K562 (cell line): ENCODE measurements at places on chromosomes 3 and 15.
A peak's percentile ranks its signal among the peaks of the same experiment; 100 is the strongest.

DNA sequence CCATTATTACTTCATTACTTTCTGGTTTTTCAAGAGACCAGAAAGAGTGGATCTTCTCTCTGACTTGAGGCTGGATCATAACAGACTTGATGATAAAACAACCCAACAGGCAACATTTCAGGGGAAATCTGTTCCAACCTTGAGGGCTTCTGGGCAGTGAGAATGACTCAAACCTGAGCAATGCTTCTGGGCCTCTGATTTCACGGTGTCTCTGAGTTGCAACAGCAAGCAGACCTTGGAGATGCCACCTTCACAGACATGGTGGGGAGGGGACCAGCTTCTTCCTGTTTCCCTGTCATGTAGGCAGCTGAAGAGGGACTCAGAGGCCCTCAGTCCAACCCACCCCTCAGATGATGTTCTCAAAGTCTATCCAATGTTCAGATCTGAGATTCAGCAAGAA, 104.0 kb downstream of the ABHD5 start:
- DNase-seq: no peak

DNA sequence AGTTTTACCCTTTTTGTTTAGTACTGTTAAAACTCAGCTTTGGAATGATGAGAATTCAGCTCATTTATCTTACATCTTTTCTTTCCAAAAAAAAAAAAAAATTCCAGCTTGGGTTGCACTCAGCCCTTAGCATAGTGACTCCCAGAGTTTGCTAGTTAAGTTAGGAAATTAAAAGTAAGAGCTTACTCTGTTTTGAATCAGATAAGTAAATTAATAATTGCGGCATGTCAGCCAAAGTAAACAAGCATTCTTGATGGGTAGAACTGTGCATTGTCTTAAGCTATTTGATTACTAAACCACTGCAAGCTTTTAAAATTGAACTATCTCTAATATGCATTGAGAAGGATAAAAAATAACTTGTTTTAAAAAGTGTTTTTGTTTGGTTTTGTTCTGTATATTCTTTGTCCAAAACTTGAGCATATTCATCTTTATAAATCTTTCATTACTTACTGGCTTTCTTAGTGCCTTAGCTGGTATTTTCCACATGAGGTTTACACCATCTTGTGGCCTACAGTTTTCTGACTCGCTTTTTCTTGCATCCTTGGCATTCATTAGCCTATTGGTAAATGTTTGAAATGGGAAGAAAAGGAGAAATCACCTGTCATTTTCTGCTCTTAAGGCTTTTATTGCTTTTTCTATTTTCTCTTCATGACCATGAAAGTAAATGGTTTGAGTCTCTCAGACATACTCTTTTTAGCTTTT, 107.6 kb downstream of the FILIP1L start:
- no peak for DNase-seq

- peak; percentile 45 for DNase-seq
Measured at GRCh38 chr3:133455960-133456359, 56.1 kb downstream of the BFSP2 start.

GRCh38 chr3:41045491-41045890, 153.8 kb upstream of the CTNNB1 start:
- no peak for DNase-seq

DNA sequence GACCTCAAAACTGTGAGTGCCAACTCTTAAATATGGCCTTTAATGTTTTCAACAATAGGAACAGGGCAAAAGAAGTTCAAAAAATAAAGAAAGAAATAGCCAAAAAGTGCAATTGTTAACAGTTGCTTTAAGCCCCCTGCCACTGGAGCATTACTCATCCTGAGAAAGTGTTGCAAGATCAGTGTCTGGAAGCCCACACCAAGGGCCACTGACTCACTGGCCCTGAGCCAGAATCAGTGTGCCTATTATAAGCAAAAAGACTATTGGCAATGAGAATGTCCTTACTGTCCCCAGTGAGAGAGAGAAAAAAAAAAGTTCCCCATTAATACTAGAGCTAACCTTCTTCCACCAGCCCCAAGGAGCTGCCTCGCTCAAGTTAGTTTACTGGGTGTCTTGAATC, 480.1 kb upstream of the ZNF385D start:
- DNase-seq: no peak

GRCh38 chr15:56913670-56914069, 4.8 kb upstream of the TCF12 start:
- DNase-seq: no peak

- DNase-seq: no peak
Measured at GRCh38 chr15:29003840-29004233, 118.1 kb downstream of the APBA2 start.

DNA sequence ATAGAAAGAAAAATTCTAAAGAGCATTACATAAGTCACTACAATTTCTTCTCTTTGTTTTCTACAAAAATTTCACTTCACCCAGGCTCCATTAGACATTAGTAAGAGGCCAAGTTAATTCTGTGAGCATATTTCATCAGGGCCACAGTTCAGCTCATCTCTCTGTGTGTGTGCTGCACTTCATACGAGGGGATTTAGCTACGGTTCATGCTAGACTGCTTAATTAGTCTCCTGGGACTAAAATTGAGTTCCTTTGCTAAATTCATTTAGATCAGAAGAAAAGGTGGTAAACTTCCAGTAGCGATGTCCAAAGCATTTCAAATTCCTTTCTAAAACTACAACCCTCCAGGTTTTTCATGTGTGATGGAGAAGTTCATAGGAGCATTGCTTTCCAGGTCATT, 83.1 kb upstream of the SETMAR start:
- no peak for DNase-seq

DNA sequence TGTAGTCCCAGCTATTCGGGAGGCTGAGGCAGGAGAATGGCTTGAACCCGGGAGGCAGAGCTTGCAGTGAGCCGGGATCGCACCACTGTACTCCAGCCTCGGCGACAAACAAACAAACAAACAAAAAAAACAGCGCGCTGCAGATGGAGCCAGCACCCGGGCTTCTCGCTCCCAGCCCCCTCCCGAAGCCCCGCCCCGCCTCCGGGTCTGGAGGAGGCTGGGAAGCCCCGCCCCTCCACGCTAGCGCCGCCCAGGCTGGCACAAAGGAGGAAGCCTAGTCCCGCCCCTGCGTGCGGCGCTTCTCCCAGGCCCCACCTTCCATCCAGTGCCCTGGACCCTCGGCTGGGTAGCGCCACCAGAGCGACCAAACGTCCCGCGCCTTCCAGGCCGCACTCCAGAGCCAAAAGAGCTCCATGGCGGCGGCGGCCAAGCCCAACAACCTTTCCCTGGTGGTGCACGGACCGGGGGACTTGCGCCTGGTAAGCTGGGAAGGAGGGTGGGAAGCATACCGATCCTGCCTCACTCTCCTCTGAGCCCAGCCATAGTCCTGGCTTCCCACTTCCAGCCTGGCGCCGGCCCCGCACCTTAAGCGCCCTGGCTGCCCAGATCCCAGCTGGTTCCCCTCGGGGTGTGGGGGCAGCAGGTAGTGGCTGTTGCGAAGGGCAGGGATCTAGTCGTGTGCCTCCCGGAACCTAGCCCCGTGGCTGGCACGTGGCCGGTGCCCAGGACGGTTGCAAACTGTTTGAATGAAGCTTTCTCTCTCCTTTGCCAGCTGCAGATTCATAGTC, at the start of gene SORD:
TSS of gene SORD (plus strand) at position 325 of the 788 bp plus-strand sequence. CDS start at position 414, 89 bp downstream.
- DNase-seq: peak; percentile 99

- no peak for DNase-seq
Measured at GRCh38 chr3:162780313-162780712, 1283.7 kb downstream of the OTOL1 start.

- no peak for DNase-seq
Measured at GRCh38 chr15:59413577-59413976, 24.4 kb upstream of the FAM81A start.

DNA sequence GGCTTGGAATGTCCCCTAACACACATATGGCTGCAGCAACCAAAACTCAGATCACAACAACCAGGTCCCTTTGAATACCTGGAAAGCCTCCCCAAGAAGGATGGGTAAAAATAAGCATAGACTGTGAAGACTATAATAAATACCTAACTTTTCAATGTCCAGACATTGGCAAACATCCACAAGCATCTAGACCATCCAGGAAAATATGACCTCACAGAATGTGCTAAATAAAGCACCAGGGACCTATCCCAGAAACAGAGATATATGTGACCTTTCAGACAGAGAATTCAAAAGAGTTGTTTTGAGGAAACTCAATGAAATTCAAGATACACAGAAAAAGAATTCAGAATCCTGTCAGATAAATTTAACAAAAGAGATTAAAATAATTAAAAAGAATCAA, 109.2 kb downstream of the NEDD4 start:
- DNase-seq: no peak

- no peak for DNase-seq
Measured at GRCh38 chr3:171189394-171190080, 163.0 kb upstream of the SLC2A2 start.

DNA sequence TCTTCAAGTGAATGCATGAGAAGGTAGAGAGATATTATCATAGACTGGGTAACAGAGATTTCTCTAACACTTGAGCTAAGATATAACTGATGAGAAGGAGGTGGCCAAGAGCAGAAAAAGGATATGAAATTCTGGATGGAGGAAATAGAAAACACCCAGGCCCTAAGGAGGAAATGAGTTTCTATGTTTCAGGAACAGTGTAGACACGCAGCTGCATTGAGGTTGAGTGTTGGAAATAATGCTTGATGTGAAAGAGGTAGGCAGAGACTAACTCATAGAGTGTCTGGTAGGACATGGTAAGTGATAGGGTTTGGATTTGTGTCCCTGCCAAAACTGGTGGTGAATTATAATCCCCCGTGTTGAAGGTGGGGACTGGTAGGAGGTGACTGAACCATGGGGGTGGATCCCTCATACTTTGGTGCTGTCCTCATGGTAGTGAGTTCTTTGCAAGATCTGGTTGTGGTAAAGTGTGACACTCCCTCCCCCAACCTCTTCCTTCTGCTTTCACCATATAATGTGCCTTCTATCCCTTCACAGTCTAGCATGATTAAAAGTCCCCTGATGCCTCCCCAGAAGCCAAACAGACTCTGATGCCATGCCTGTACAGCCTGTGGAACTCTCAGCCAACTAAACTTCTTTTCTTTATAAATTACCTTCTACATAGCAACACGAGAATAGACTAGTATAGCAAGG, 787.3 kb downstream of the EDEM1 start:
- DNase-seq: no peak

DNA sequence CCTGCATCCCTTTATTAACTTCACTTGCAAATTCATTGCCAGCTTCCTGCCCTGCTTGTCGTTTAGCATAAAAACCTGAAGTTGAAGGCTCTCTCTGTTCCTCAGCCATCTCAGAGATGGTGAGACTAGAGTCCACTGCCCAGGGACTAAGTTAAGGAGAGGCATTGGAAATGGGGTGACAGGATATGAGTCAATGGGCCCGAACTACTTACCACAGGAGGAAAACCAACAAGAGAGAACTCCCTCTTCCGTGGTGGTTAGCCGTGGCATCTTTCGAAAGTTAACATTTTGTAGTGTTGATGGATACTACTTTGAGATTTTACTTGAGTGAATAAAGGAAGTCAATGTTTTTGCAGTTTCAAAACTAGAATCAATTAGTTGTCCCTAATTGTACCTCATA, 65.3 kb downstream of the LRTM1 start:
- no peak for DNase-seq

- DNase-seq: no peak
Measured at GRCh38 chr3:5255404-5256344, 68.2 kb downstream of the EDEM1 start.

- no peak for DNase-seq
Measured at GRCh38 chr3:182618981-182619591, 174.2 kb upstream of the ATP11B start.

GRCh38 chr15:75578173-75578947, 755 bp downstream of the PTPN9 start:
- peak; percentile 71 for DNase-seq

- DNase-seq: no peak
Measured at GRCh38 chr3:43126536-43126935, 20.7 kb upstream of the POMGNT2 start.

- no peak for DNase-seq
Measured at GRCh38 chr3:140536926-140537726, 140.7 kb upstream of the TRIM42 start.

DNA sequence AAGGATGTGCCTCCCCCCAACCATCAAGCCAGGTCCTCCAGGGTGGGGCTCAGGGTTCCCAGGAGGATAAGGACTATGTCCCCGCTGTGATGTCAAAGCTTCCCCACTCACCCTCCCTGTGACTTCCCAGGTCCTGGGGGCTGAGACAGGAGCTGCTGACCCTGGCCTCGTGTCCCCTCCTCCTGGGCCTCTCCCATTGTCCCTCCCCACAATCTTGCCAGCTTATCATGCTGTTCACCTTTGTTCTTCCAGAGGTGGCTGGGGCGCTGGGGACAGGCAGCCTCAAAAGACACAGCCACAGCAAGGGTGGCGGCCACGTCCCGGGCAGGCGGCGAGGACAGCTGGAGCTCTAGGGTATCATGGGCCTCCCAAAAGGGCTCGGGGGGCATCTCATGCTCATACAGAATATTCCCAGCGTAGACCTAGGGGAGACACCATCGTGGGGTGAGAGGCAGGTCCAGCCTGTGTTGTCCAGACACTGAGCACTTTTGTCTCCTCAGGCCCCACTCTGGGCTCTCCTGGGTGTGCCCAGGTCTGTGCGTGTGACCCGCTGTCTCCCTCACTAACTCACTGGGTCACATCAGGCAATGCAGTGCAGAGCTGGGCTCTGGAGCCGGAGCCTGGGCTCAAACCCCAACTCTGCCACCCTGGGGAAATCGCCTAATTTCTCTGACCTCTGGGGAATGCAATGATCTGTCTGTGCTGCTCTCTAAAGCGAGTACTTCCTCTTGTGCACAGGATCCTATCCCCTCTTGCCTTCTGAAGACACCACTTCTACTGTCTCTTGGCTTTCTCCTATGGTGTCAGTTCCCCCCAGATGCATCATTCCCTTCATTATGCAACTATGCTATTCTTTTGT, 30.0 kb downstream of the SNX33 start:
- no peak for DNase-seq

DNA sequence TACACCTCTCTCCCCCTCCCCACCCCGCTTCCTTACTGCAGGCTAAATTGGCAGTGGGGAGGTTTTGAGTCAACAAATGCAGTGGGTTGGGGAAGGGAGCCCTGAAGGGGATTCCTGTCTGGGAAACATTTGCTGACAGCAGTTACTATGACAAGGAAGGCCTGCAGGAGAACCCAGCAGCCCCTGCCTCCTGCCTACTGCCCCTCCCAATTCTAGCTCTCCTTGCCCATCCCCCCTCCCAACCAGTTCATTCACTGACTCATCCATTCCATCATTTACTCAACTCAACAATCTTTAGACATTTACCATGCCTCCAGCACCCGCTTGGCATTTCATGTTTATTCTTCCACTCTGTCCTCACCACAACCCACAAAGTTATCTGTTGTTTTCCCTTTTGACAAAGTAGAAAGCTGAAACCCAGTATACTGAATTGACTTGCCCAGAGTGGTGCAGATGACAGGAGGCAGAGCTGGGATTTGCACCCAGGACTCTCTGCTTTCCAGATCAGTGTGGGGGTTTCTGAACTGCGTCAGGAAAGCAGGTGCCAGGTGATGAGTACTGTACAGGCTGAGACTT, 75.0 kb downstream of the MAGEF1 start:
- DNase-seq: no peak

DNA sequence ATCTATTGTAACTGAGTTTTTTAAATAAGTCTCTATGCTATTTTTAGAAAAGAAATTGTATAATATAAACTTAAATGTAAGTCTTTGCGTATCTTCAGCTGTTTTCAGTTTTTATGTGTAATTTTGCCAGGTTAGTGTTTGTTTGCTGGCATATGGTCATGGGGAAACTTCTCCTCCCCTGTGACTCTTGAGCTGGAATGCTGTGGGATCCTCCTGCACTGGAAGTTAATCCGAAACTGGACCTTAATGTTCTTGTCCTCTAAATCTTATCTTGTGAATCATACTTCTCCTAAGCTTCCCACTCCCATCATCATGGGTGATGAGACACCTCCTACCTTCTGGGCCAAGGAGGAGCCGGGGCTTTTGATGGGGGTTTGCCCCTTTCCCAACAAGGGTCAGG, 52.4 kb upstream of the CHST2 start:
- DNase-seq: no peak

GRCh38 chr3:59440285-59441028, 390.6 kb upstream of the CFAP20DC start:
- DNase-seq: no peak
